ENCODE measurements at places on chromosomes 7 and 10.
A peak's percentile ranks its signal among the peaks of the same experiment; 100 is the strongest.

DNA sequence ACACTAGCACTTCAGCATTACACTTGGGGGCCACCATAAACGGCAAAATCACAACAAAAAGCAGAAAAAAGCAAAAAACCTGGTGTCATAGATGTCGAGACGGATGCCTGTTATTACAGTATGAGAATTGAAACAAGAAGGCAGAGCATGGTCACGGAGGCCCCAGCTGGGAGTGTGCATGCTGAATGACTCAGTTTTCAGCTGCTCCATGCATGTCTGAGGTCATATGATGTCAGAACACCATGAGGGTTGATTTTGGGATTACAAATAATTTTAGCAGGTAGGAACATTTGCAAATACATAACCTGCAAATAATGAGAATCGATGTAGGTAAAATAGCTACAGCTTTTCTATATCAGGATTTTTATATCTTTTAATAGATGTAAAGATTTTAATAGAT lies 19.1 kb downstream of the ZMYND11 start:
- DNase-seq = no peak

GRCh38 chr10:117264782-117265181 lies 23.9 kb downstream of the SLC18A2 start:
- no peak for DNase-seq

GRCh38 chr7:101620395-101620794 lies 8.7 kb downstream of the MYL10 start:
- no peak for DNase-seq

GRCh38 chr7:4692055-4692454 lies 10.0 kb downstream of the FOXK1 start:
- DNase-seq = no peak

- peak; percentile 77 for DNase-seq
Observed at GRCh38 chr7:45001138-45001694, 1.2 kb downstream of the CCM2 start.

DNA sequence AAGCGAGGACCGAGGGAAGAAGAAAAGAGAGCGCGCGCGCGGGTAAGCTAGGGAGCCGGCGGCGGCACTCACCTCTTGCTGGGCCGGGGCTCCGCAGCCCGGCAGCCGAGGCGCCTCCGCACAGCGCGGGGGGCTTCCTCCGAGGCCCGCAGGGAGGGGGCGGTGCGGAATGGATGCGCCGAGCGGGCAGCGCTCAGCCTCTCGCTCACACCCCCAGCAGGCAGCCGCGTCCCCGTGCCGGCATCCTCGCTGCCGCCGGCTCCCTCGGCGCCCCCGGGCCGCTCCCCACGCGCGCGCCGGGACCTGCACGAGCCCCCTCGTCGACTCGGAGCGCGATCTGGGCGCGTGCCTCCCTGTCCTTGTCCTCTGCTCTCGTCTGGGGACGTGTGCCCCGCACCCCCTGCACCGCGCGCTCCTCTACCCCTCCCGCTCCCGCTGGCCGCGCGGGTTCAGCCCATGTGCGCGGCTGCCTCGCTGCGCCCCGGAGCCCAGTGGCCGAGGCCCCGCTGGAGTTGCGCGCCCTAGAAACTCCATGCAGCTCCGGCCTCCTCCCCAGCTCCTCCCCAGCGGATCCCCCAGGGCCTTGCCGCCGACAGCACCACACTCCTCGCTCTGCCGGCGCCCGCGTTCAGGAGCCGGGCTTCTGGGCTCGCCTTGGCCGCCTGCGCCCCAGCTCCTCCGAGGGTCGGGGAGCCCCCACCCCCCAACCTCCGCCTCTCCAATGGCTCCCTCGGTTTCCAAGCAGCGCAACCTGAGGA lies 75.3 kb downstream of the CALN1 start:
- no peak for DNase-seq

- DNase-seq = peak; percentile 83
Observed at GRCh38 chr10:103685880-103686669, 169.3 kb downstream of the SH3PXD2A start.

DNA sequence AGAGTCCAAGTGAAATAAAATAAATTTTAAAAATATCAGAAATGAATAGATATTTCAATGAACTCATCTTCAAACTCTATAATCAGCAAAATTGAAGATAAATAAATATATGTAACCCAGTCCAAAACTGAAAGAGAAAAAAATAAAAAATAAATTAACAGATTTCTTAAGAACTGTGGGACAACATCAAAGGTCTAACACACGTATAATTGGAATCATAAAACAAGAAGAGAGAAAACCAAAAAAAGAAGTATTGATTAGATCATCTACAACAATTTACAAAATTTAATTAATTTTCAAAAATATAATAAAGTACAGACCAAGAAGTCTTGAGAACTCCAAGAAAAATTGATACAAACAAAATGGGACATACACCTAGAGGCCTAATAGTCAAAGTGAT lies 625.8 kb upstream of the SORCS1 start:
- no peak for DNase-seq

DNA sequence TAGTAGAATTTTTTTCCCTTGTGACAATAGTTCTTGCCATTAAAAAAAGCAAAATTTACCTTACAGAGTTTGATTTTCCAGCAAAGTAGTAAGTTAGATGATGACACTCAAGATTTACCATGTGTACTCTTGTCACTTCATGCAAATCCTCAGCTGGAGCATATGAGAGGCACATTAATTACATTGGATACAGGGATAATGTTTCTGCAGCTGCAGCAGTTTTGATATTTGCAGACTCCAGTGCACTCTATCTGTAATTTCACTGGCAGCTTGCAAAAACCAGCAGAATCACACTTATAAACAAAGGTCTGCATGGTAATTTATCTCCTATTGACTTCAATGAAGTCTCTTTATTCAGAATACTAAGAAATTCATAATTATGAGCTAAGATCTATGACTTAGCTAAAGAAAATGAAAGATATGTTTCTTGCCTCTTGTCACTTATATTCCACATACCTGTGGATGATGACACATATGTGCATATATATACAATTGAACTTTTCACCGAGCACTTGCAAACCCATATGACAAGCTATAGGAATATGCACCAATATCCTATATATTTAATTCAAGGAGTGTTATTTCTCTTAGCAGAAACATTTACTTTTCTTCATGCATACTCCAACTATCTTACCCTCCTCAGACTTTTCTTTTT lies 530.6 kb downstream of the PHTF2 start:
- no peak for DNase-seq

DNA sequence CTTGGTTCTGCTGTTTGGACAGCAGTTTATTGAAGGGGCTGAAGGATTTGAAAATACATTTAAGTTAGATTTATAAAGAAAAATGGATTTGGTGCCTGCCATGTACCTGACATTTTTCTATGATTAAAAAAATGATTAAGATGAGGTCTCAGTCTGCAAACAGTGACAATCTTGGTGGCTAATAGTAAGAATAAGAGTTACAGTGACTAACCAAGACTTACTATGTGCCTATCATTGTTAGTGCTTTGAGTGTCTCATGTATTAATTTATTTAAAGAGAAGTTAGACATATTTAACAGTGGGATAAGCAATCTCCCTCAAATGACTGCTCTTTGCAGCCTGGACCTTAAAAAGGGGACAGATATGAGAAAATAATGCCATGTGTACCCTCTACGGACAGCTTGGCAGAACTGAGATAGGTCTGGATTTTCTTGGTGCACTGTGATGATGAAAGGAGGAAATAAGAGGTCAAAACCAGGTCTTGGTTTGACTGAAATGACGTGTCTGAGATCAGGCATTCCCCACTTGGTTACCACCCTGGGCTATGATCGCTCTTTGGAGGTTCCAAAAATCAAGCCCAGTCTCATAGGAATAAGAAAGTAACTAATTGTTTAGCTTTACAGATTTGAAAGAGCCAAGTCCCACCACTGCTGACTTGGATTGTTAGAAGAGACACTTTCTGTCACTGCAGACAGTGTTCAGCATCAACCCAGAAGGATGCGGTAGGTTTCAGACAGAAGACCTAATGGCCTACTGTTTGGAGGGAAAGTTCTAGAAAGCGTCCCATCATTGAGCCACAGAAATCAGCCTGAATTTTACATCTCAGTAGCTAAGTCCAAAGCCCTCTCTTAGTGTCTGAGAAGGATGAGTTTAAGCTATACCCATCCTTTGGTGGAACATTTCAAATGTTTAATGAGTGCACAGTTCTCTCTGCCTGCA lies 2.1 kb downstream of the CASP7 start:
- peak; percentile 58 for DNase-seq
